ENCODE measurements at places on chromosomes 4 and X. TPM values are rescaled to one million over a fixed set of nuclear protein-coding genes. Genes with fewer than 3 reads are reported as not detected.

TMPRSS11B gene
- polyA plus RNA-seq, result not detected

ASB9 gene
- polyA plus RNA-seq, result 0.32 TPM

ARHGAP36 gene
- not detected for polyA plus RNA-seq

GPM6B gene
- 0.31 TPM for polyA plus RNA-seq

MGARP gene
- polyA plus RNA-seq, result 0.37 TPM

HS3ST1 gene
- polyA plus RNA-seq, result not detected

SLC9A6 gene
- 18.8 TPM for polyA plus RNA-seq

CENPVL1 gene
- not detected for polyA plus RNA-seq

CSAG3 gene
- not detected for polyA plus RNA-seq

GAGE12H gene
- polyA plus RNA-seq, result not detected

RS1 gene
- polyA plus RNA-seq, result not detected

IL13RA2 gene
- polyA plus RNA-seq, result not detected

BMP3 gene
- not detected for polyA plus RNA-seq

ARL9 gene
- not detected for polyA plus RNA-seq

CXCL6 gene
- polyA plus RNA-seq, result not detected

DHX15 gene
- polyA plus RNA-seq, result 50.7 TPM

BEX1 gene
- 0.66 TPM for polyA plus RNA-seq

JCHAIN gene
- polyA plus RNA-seq, result 1.2 TPM

SLC7A11 gene
- not detected for polyA plus RNA-seq

TCEAL6 gene
- polyA plus RNA-seq, result not detected

ARAF gene
- polyA plus RNA-seq, result 66.9 TPM

SPANXD gene
- not detected for polyA plus RNA-seq

MAGEC1 gene
- polyA plus RNA-seq, result not detected

DIPK2B gene
- polyA plus RNA-seq, result not detected

PNMA3 gene
- 0.09 TPM for polyA plus RNA-seq

ATP6AP2 gene
- polyA plus RNA-seq, result 165 TPM

Measured in CD4-positive, CD25-positive, alpha-beta regulatory T cell (primary cell).